ENCODE measurements at places on chromosomes 2 and 18.

DNA sequence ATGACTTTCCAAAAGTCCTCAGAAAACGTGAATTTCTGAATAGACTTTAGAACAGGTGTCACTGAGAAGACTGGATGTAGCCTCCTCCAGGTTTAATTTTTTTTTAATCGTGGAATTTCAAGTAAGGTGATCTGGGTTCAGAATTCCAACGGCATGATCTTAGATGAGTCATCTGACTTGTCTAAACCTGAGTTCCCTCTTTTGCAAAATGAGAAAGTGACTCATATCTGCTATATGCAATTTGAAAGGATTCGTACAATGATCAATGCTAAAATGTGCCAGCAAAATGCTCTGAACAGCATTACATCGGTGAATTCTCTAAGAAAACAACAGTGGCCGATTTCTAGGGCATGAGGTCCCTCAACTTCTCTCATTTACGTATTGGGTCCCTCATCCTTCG lies 69.1 kb upstream of the ZNF516 start:
- no peak for DNase-seq

DNA sequence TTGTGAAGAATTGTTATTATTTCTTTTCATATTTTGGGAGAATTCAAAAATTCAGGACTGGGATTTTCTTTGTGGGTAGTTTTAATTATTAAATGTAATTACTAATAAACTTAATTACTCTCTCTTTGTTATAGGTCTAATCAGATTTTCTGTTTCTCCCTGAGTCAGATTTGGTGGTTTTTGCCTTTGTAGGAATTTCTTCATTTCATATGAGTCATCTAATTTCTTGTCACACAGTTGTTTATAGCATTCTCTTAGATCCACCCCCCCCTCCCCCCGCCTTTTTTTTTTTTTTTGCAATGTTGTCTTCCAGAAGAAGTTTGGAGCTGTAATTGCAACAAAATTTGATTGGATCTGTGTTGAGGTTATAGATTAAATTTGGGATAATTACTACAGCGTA lies 26.0 kb upstream of the GALR1 start:
- DNase-seq = peak; percentile 12

- peak; percentile 55 for DNase-seq
Observed at GRCh38 chr2:63790906-63791305, 50.8 kb upstream of the UGP2 start.

DNA sequence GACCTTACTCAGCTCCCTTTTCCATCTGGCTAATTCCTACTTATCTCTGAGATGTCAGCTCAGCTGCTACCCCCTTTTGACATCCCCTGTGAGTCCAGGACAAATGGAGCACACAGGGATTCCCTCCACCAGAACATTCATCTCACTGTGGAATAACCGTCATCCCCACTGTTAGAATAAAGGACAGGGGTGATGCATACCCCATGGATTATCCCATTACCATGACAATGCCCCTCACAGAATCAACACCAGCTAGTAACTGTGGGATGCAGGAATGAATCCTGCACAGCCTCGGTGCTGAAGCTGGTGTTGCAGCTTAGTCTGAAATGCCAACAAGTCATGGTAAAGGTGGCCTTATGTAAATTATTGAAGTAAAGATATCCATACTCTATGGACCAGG lies 624.8 kb upstream of the RAB6C start:
- DNase-seq = no peak

DNA sequence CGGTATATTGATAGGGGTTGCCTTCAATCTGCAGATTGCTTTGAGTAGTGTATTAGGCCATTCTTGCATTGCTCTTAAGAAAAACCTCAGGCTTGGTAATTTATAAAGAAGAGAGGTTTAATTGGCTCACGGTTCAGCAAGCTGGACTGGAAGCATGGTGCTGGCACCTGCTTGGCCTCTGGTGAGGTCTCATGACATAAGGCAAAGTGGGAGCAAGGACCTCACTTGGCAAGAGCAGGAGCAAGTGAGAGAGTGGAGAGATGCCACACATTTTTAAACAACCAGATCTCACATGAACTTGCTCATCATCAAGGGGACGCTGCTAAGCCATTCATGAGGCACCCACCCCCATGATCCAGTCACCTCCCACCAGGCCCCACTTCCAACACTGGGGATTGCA lies 4.9 kb downstream of the MAP3K2 start:
- no peak for DNase-seq

GRCh38 chr2:123853161-123853560 lies 171.9 kb upstream of the CNTNAP5 start:
- no peak for DNase-seq

- no peak for DNase-seq
Observed at GRCh38 chr2:108813732-108814131, 27.2 kb downstream of the CCDC138 start.

GRCh38 chr2:12050396-12050795 lies 304.0 kb downstream of the LPIN1 start:
- peak; percentile 55 for DNase-seq

DNA sequence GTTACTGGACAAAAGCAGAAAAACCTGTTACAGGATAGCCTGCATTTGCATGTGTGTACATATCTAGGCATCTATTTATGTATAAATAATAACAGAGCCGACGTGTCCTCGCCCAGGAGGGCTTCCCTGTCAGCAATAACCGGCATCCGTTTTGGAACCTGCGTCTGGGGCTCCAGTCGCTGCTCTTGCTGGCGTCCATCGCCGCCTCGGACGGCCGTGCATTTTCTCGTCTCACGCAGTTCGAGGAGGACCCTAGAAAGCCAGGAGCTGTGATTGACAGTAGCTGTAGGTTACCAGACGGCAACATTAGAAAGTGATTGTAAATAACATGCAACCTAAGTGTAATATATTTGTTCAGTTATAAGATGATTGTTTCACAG lies 132.6 kb downstream of the NFATC1 start:
- no peak for DNase-seq

DNA sequence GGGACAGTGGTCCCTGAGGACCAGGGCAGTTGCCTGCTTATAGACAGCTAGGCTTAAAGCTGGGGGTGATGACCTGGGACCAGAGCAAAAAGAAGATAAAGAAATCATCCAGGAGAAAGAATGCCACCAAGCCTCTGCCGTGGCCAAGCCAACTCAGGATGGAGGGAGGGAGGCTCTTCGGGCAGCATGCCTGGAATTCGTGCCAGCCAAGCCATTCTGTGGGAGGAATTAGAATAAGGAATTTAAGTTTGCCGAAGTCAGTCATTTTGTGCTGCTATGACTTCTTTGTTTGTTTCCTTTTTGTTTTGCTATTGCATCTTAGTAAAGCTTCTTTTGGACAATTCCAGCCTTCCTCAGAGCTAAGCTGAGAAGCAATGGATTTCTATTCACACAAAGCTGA lies 124.1 kb downstream of the EN1 start:
- no peak for DNase-seq

GRCh38 chr2:226414335-226414734 lies 385.3 kb downstream of the IRS1 start:
- DNase-seq = no peak

- DNase-seq = no peak
Observed at GRCh38 chr18:28560331-28560730, 383.4 kb upstream of the CDH2 start.

DNA sequence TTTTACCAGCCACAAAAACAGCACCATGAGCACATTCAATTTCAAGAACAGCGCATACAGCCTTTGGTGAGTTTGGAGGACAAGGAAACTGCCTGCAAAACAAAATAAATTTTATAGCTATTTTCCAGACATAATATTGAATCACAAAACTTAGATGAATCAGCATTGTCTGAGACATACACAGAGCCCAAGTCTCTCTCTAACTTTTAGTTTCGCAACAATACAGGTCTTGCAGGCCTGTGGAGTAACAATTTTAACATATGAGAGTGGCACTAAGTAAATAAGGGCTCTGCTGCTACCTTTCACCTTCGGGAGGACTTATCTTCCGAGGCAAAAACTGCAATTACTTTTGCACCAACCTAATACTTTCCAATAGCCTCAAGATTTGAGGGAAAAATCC lies 56.1 kb upstream of the PEX13 start:
- peak; percentile 35 for DNase-seq

Measured in GM04504 (cell line).